ENCODE measurements at places on chromosomes 3 and 15. TPM values are rescaled to one million over a fixed set of nuclear protein-coding genes. Genes with fewer than 3 reads are reported as not detected.

- no peak for DNase-seq
Measured at GRCh38 chr3:43317461-43318316, 31.3 kb downstream of the SNRK start.

DNA sequence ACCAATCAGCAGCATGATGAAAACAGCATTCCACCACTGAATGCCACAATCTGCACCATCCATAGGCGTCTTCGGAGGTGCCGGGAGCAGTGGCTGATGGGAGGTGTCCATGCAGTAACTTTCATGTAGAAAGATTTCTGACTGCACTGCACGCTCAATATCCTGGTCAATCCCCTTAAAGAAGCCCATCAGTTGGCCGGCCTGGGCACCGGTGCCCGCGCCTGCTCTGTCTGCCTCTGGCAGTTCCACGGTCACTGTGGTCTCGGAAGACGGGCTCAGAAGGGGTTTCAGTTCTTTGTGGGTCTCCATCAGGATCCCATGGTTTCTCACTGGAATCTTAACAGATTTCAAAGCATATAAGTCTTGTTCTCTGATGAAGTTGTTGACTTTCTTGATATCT is 3.9 kb downstream of the LYSMD4 start:
- no peak for DNase-seq

- no peak for DNase-seq
Measured at GRCh38 chr3:32175607-32176197, 62.8 kb upstream of the CMTM8 start.

GRCh38 chr3:137205394-137206045 is 247.7 kb downstream of the IL20RB start:
- no peak for DNase-seq

GRCh38 chr3:16388850-16389441 is 123.9 kb downstream of the OXNAD1 start:
- DNase-seq: no peak

FAM81A gene
- total RNA-seq: 2.2 TPM

DNA sequence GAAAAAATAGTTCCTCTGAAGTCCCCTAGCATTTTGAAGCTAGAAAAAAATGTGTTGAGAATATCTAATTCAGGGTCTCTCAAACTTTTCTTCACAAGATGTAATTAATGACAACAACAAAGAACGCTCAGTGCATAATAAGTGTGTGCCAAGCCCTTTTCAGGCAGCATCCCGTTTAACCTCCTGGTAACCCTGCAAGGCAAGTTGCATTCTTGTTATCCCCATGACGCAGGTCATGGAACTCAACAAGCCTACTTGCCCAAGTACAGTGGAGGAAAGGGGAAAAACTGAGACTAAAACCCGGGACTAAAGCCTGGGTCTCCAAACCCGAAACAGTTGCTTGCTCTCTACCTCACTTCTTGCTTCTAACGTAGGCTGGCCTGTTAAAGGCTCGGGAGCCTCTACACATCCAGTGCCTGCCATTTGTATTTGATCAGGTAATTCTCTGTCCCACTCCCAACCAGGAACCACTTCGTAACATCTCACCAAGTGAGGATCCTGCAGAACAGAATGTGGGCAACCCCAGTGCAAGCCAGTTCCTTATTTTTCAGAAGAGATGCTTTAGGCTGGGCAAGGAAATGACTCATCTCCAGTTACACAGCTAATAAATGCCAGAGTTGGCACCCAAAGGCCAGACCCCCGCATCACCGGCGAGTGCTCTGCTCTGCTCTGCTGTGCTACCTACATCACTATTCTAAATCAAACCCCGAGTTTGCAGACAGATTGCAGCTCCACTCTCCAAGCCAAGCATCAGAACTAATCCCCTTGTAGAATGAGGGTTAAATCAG is 28.3 kb downstream of the LMCD1 start:
- DNase-seq: no peak

SPTBN5 gene
- total RNA-seq: 2.2 TPM

DNA sequence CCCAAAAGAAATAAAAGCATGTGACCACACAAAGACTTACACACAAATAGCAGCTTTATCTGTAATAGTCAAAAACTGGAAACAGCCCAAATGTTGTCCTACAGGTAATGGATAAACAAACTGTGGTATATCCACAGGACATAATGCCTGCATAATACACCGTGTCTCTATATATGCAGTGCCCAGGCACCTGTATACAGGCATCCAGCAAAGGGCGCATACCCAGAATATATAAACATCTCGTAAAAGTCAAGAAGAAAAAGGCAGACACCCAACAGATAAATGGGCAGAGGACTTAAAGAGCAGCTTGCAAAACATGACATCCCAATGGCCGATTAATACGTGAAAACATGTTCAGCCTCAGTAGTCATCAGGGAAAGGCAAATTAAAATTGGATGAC is 7.2 kb downstream of the OSBPL10 start:
- no peak for DNase-seq

- no peak for DNase-seq
Measured at GRCh38 chr3:38270606-38271005, 5.0 kb downstream of the SLC22A13 start.

KCNMB3 gene
- 2.0 TPM for total RNA-seq

GRCh38 chr3:66904831-66905493 is 93.1 kb upstream of the KBTBD8 start:
- DNase-seq: no peak

GRCh38 chr3:4748701-4749378 is 230.4 kb upstream of the BHLHE40 start:
- no peak for DNase-seq

- no peak for DNase-seq
Measured at GRCh38 chr3:126985132-126985985, 2.4 kb downstream of the PLXNA1 start.

- no peak for DNase-seq
Measured at GRCh38 chr3:115022199-115022598, 124.9 kb downstream of the ZBTB20 start.

DNA sequence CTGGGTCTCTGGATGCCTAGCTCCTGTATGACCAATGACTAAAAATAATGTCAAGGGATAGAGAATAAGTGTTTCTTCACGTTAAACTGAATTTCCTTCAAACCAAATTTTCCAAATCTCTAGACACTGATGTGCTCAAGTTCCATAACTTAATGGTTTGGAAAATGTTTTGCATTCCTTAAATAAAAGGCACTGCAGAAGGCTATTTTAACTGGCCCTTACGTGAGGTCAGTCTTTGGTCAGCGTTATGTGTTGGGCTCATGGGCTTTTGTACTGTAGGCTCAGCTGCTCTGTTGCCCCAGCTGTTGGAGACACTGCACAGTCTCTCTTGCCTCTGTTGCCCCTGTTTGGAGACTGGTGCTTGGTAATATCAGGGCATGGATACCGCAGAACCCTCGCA is 188.5 kb downstream of the TPRG1 start:
- no peak for DNase-seq

- DNase-seq: no peak
Measured at GRCh38 chr3:17741621-17742101, 770 bp downstream of the TBC1D5 start.

DNA sequence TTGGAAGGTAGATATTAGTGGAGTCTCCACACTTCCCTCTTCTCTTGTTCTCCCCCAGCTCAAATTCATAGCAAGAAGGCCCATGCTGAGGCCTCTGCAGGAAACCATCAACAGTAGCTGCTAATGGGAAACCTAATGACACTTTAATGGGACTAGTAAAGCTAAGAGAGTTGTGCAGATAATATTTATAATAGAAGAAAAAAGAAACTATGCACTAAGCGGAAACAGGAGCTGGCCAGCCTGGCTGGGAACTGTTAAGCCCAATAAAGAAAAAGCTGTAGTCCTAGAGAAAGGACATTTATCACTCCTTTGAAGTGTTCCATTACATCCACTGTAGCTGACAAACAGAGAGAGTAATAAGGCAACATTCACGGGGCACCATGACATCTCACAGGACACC is 229.6 kb downstream of the IGSF11 start:
- no peak for DNase-seq

Data from left lung (tissue), 14 donors.